ENCODE measurements at places on chromosomes 4 and X.

DNA sequence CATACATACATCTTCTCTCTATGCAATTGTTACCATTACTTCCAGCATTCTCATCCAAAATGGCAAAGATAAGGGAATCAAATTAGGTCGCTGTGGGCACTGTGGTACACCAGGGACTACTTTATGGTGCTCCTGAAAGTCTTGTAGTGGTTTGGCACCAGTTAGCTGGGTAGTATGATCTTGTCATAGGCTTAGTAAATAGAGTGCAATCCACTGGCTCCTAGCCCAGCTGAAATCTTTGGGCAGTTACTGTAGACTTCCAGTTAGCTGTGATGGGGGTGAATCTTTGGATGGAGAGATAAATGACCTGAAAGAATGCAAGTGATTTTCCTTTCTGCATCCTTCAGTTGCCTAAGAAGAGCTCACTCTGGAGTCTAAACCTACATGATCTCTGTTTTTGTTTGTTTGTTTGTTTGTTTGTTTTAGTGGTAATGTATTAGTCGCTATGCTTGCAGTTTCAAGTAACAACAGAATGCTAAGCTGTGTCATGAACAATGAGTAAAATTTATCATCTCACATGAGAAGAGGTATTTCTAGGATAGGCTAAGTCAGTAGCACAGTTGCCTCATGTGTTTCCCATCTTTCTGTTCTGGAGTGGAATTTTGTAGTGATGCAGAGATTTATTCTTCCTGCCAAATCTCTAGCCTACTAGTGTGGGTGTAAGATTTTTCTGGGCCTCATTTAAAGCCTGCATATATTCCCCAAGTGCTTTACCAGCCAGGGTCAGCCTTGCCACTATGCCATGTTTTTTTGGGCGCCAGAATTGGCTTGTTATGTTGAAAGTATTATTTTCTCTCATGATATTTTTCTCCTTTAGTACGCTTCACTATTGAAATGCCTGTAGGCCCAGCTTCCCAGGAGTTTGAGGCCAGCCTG lies 24.2 kb downstream of the HERC3 start:
- peak; percentile 16 for DNase-seq

DNA sequence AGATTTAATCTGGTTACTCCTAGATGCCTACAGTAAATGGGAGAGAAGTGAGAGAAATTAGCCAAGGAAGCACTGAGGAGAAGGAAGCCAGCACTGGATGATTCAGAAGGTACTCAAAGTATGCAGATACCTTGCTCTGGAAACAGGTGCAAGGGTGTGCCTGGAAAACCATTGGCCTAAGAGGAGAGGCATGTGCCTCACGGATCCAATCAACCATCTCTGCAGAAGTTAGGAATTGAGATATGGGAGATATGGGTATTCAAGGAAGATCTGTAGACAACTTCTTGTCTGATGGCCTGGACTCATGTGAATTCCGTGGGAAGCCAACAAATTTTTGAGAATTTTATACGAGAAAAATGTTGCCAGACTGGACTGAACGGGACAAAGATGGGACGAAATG lies 4.7 kb downstream of the H2BW1 start:
- DNase-seq = no peak

DNA sequence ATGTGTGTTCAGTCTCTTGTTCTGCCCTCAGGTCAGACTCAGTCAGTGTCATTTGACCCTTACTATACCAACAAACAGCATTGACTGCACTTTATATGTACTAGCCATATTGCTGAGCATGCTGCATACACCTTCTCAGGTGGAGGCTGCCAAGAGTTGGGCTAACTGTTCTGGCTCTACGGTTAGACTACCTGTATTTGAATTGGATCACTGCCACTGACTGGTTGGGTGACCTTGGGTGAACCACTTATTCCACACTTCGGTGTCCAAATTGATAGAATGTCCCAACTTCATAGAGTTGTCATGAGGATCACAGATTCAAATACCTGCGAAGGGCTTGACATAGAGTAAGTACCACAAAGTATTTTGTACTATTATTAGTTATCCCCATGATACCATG lies 91.2 kb upstream of the GPR50 start:
- no peak for DNase-seq

DNA sequence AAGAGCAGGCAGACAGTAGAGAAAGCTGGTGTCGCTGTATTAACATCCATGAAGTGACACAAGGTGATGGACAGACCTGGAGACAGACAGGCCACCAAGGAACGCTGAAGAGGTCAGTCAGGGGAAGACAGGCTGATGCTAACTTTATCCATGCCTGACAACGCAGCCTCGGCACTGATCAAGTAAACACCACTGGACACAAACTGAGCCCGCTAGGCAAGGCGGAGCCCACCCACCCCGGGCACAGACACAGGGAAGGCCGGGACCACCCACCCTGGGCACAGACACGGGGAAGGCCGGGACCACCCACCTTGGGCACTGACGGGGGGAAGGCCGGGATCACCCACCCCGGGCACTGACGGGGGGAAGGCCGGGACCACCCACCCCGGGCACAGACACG lies 18.8 kb downstream of the PPP2R3B start:
- no peak for DNase-seq

DNA sequence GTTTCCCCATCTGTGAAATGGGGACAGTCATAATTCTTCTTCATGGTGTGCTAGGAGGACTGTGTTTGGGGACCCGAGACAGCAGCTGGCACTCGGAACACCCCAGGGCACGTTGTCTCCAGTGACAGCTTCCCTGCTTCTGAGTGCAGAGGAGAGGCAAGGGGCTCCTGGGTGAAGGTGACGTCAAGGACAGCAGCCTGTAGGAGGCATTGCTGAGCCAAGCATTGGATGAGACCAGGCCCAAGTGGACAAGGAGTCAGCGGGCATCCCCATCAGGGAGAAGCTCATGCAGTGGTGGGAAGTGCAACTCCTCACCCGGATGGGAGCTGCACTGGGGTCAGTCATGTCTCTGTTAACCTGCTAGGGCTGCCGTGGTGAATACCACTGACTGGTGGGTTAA lies 46.1 kb downstream of the EVC start:
- no peak for DNase-seq

- DNase-seq = peak; percentile 16
These were observed 260.9 kb downstream of the GLUD2 start for GRCh38 chrX:121308276-121308805.

DNA sequence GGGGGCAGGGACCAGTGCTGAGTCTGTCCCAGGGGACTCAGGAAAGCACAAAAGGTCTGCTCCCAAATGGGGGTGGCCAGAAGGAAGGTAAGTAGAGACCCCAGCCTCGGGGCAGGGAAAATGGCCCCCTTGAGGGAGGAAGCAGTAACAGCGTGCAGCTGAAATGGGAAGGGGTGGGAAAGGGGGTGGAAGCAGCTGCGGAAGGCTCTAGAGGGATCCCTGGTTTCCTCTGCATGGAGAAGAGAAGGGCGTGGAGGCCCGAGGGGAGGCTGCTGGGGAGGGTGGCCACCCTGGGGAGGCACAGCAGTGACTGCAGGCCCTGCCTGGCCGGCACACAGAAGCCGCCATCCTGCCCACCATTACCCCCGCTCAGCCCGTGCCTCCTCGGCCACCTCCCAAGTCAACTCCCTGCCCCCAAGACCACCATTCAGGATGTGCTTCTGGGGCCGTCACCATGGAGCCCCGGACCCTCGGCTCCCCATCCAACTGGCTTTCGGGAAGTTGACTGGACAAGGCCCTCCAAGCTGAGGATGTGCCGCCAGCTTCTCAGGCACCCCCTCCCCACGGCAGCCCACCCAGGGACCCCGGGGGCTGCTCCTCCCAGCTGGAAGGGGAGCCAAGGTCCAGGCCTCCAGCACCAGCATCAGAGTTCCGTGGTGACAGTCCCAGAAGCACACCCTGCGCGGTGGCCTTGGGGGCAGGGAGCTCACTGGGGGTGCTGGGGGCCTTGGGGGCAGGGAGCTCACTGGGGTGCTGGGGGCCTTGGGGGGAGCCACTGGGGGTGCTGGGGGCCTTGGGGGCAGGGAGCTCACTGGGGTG lies 23.6 kb downstream of the CFAP99 start:
- no peak for DNase-seq

GRCh38 chr4:182017038-182017437 lies 226.2 kb upstream of the TENM3 start:
- DNase-seq = no peak

DNA sequence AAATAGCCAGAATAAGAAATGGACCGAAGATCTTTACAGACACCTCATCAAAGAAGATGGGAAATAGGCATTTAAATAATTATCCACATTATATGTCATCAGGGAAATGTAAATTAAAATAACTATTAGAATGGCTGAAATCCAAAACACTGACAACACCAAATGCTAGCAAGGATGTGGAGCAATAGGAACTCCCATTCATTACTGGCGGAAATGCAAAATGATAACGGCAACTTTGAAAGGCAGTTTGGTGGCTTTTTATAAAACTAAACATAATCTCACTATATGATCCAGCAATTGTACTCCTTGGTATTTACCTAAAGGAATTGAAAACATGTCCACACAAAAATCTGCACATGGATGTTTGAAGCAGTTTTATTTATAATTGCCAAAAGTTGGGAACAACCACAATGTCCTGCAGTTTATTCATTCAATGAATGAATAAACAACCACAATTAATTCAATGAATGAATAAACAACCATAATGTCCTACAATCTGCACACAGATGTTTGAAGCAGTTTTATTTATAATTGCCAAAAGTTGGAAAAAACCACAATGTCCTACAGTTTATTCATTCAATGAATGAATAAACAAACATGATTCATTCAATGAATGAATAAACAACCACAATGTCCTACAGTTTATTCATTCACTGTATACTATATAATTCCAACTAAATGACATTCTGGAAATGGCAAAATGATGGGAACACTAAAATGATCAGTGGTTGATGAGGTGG lies 117.6 kb upstream of the PCDH18 start:
- DNase-seq = no peak

DNA sequence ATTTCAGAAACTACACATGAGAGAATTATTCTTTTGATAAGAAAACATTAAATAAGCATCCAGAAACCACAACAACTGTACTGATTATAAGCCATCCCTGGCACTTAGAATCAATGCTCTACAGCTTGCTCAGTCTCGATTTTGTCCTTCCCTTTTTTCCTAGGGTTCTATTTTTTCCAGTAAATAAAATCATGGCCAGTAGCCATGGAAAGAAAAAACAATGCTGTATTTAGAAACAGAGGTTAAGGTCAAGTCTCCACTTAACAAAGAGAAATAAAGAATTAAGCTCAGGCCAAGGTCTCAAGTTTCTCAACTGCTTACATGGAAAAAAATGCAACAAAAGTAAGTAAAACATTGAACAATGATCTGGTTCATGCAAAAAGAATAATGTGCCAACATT lies 38.7 kb upstream of the GRID2 start:
- DNase-seq = no peak

GRCh38 chrX:15834827-15835595 lies 19.6 kb downstream of the AP1S2 start:
- no peak for DNase-seq

GRCh38 chr4:165393051-165393450 lies 14.2 kb downstream of the CPE start:
- DNase-seq = no peak

DNA sequence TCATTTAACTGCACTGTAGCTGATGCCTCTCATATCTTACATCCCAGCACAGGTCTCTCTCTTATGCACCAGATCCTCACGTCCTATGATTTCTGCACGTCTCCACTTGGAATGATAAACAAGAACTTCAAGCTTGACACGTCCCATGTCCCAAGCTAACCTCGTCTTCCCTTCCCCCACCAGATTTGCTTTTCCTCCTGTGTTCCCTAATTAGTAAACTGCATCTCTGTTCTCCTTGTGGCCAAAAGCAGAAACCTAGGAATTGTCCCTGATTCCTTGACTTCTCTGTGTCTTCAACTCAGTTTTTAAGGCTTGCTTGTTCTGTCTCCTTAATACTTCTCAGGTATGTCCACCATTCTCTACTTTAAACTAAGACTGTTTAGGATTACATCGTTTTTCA lies 171.9 kb downstream of the BMPR1B start:
- no peak for DNase-seq

DNA sequence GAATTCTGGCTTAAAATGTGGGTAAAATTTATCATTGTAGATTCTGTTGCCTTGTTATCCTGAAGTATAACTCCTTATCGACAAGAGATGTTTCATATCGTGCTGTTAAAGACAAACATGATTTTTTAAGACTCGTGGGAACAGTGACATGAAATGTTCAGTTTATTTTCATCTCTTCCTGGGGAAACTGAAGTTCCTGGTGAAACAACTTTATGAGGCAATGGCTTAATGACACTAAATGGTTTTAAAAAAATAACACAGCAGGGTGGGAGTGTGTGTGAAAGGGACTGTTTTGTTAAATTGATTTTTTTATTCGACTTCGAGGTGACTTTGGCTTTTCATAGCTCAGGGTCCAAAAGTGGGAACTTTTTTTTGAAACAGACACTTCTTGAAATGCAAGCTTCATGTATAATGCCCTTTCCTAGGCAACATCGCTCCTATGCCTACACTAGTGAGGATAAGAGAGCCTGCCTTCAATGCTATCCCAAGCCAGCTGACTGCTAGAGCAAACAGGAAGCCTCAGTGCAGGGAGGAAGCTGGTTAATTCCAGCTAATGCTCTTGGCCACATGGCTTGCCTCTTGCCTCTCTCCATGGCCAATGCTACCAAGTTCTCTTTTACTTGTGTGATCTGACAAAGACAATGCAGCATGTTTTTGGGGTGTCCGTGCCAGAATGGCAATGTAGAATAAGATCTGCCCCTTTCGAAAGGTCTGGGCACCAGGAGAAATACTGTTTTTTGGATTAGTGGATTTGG lies 80.9 kb upstream of the PLAC1 start:
- no peak for DNase-seq

DNA sequence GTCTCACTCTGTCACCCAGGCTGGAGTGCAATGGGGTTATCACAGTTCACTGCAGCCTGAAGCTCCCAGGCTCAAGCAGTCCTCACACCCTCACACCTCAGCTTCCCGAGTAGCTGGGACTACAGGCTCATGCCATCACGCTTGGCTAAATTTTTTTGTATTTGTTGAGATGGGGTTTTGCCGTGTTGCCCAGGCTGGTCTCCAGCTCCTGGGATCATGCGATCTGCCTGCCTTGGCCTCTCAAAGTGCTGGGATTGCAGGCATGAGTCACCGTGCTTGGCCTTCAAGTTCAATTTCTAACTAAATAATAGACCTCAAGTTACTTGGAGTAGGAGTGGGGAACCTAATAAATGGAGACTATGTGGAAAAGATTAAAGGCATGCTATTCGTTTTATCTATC lies 48.9 kb downstream of the MND1 start:
- DNase-seq = no peak

DNA sequence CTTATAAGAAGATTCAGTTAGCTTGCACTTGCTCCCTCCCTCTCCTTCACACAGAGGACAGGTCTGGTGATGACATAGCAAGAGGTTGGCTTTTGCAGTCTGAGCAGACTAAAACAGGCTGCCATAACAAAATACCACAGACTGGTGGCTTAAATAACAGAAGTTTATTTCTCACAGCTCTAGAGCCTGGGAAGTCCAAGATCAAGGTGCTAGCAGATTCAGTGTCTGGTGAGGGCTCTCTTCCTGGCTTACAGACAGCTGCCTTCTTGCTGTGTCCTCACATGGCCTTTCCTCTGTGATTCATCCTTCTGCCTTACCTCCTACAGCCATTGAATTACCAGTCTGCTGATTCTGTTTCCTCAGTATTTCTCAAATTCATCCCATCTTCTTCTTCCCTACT lies 13.1 kb downstream of the RP2 start:
- no peak for DNase-seq

Data from urothelium cell line (cell line).